ENCODE measurements at places on chromosomes 3 and 15.

- DNase-seq, result no peak
Observed at GRCh38 chr3:183172051-183172639, 9.6 kb upstream of the LAMP3 start.

DNA sequence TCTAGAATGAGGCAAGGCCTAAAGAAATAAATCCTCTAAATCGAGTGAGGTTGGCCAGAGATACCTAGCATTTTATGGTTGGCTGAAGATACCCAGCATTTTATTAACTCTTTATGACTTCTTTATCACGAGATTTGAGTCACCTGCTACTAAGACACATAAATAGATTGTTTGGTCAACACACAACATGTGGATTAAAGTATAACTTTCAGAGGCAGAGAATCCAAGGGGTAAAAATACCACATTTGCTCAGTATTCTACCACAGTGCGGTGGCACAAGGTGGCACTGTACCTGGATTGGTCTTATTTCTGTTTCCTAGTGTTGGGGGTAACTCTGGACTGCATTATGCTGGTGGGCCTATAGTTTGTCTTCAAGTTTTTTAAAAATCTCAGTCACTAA is 27.0 kb upstream of the VILL start:
- DNase-seq, result no peak

- no peak for DNase-seq
Observed at GRCh38 chr15:39432026-39432425, 148.9 kb upstream of the THBS1 start.

DNA sequence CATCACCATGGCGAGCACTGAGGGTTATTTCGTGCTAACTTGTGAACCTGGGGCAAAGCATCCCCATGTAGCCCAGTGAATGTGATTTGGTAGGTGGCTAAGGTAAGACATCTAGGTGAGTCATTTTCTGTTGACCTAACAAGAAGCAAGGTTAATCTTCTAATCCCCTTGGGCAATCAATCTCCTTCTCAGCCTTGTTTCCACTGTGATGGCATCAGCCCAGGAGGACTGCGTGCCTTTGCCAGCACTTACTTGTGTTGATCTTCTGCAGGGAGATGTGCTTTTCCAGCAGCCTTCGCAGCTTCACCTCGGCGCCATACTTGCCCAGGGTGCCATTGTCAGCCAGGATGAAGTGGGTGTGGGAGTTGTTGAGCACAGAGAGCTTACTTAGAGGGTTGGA is 35.7 kb downstream of the TRPM1 start:
- DNase-seq, result no peak

GRCh38 chr3:50124052-50124799 is 30.9 kb upstream of the SEMA3F start:
- DNase-seq, result no peak

DNA sequence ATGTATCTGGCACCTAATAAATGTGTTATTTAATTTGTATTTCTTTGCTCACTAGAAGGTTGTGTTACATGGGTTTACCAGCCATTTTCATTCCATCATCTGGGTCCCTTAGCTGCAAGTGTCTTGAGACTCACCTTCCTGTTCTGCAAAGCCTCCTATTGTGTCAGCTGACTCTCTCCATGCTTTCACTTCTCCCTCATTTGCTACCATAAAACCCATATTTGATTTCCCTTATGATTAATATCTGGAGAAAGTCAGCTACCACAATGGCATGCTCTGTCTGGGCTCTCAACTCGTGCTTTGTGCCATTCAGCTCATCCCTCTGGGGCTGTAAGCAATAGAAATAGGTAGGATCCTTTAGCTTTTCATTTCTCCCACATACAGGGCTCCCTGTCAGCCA is 79.5 kb upstream of the EIF1B start:
- DNase-seq, result peak; percentile 51

DNA sequence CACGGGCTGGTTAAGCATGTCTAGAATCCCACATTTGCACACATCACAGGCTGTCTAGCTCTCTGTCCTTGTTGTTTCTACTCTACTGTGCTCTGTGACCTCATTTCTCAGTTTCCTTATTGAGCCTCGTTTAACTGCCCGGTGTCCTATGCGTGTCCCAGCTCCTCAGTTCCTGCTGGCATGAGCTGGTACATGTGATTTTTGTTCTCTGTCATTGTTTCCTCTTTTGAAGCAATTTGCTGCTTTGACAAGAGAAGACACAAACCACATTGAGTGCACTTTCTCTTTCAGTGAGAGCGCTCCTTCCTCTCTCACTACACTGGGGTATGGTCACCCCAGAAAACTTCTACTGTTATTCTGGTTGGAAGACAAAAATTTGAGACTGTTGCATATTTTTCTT is 563.5 kb downstream of the PDCD6IP start:
- peak; percentile 82 for DNase-seq

DNA sequence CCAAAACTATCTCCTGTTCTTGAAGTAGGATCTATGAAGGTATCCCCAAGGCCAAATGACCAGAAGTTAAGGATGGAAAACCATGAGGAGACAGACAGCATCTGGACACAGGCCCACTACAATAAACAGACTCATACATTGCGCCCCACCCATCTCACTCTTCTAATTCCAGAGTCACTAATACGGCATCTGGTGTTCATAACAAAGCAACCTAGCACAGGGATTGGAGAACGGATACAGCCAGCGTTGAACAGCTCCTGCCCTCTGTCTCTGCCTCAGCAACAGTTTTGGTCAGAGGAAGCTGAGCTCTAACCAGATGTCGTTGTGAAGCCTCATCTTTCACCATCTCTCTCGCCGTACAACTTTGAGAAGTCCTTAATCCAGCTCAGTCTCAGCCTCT is 44.5 kb upstream of the CCDC80 start:
- DNase-seq, result no peak

DNA sequence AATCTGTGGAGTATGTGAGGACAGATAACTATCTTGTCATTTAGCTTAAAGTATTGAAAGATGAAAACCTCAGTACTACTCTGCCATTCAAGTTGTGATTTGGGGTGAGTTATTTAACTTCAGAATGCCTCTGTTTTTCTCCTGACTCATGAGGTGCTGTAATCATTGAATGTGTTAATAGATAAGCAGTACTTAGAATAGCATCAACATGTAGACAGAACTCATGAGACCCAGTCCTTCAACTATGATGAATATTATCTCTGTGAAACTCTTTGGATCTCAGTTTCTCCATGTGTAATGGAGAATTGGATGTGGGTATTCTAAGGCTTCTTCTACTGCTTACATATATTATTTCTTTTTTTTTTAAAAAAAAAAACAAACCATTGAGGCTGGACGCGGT is 431.4 kb downstream of the GRM7 start:
- DNase-seq, result no peak

- no peak for DNase-seq
Observed at GRCh38 chr3:109696932-109697331, 359.6 kb upstream of the DPPA4 start.

DNA sequence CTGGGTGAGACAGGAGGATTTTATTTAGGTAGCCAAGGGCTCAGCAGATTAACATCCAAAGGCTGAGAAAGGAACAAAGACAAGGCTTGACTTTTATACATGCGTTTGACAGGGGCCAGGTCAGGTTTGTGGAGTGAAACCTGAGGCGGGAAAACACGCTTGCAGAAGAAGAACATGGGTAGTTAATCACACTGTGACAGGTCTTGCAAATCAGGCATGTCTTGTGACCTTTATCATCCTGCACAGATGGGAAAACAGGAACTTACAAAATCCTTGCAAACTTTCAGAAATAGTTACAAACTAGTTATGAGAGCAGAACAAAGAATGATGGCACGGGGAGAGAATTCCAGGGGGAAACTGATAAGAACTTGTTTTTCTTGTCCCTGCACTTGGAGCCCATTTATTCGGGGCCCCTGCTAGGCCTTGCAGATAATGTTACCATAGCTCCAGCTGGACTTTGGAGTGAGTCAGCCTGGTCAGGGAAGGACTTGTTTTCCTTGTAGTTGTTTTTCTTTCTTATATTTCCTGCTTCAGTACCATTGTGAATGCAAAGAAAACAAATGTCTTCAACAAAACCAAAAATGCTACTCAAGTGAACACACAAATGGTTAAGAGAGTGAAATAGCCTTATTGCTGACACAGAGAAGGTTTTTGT is 965.9 kb upstream of the ROBO1 start:
- DNase-seq, result no peak

DNA sequence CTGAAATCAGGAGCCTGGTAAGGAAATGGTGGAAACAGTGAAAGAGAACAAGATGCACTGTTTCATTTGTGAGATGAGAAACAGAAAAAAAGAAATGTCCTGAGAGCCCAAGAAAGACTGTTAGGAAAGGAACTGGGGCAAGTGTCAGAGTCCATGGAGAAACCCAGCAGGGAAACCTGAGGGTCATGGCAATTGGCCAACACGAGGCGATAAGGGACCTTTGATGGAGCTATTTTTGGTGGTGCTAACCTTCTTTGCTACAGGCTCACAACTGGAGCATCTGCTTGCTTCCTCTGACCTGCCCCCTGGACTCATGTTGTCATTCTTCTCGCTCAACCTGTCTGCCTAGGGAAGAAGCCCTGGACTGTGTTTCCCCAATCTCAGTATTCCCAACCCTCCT is 4.2 kb upstream of the TMEM41A start:
- no peak for DNase-seq

DNA sequence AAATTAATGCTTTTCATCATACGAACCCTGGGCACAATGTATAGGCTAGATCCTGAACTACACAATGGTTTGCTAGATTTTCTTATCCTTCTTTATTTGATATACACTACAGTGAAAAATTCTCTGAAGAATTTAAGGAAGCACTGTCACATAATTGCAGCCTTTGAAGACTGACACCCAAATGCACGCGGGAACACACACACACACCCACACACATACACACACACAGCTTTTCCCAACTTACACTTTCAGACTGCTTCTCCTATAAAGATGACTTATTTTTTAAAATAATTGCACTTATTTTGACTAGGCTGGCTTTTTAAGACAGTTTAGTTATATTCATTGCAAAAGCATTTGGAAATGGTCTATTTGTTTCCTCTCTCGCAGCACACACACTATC is 70.0 kb upstream of the LRRN1 start:
- DNase-seq, result no peak

DNA sequence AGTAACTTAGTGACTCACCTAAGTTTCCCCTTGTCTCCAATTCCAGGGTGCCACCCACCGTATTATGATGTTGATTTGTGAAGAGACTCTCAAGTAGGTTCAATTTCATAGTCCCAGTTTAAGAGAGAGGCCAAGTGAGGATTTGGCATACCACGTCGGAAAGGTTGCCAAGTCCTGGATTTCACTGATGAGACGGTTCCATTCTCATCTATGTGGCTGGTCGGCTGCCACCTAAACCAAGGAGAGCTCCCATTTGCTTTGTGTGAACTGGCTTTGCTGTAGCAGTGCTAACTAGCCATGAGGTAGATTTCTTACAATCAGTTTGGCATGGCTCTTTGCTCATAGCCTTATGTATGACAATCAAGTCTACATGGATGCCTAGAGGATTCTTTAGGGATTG is 653.6 kb downstream of the NLGN1 start:
- no peak for DNase-seq

- no peak for DNase-seq
Observed at GRCh38 chr15:60135961-60136360, 131.8 kb downstream of the FOXB1 start.

DNA sequence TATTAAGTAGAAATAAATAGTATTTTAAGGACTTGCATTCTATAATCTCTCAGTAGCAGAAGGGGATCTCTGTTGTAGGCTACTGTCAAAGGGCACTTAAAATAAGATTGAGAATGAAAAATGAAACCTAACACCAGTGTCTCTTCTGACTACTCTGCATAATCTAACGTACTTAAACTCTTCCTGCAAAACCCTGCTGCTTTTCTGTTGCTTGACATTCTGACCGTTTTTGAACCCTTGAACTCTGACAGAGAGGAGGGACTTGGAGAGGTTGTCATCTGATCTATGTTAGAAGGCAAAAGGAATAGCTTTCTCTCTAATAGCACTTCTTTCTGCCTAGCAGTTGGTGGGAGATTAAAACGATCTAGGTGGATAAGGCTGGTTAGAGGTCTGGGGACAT is 204.6 kb downstream of the ZIC1 start:
- DNase-seq, result no peak

GRCh38 chr3:182436547-182436946 is 356.8 kb upstream of the ATP11B start:
- no peak for DNase-seq

- no peak for DNase-seq
Observed at GRCh38 chr3:189689625-189690024, 58.4 kb downstream of the TP63 start.

- DNase-seq, result no peak
Observed at GRCh38 chr3:45781271-45781670, 15.1 kb downstream of the SLC6A20 start.

GRCh38 chr15:74624020-74624602 is 8.5 kb downstream of the CLK3 start:
- no peak for DNase-seq

- no peak for DNase-seq
Observed at GRCh38 chr3:11634081-11634635, 9.6 kb downstream of the VGLL4 start.

GRCh38 chr15:57333487-57333886 is 42.8 kb upstream of the CGNL1 start:
- DNase-seq, result no peak
